Stimulated activated CD4-positive, alpha-beta T cell treated with anti-CD3 and anti-CD28 coated beads, Interleukin-1b, Interleukin-23, amount 100 ng/mL, for 1 hour (primary cell): ENCODE measurements at places on chromosomes 1 and 21.

DNA sequence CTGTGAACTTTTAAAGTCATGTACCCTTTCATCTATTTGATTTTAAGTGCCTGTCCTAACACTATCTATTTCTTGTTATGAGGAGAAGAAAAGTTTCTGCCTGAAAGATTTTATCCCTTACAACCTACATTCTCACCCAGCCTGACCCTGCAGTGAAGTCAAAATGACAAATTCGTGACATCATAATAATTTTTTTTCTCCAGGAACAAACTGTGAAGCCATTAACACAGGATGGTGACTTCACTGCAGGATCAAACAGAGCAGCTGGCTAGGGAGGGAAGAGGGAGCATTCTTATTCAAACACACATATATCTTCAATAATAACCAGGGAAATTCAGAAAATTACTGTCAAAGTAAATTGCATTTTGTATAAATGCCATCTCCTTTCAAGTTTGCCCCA lies 147.8 kb upstream of the PRMT6 start:
- no peak for DNase-seq

GRCh38 chr1:13224480-13225060 lies 1.4 kb downstream of the PRAMEF18 start:
- DNase-seq, result no peak

- no peak for DNase-seq
These were observed 112.1 kb downstream of the PCNX2 start for GRCh38 chr1:233183226-233184020.

- DNase-seq, result no peak
These were observed at the start of gene PHLDA3 for GRCh38 chr1:201468844-201469644. TSS of gene PHLDA3 (minus strand) at chr1:201469188. CDS start at chr1:201468786, 402 bp downstream.

GRCh38 chr1:61925591-61926298 lies 183.5 kb downstream of the PATJ start:
- DNase-seq, result no peak
